ENCODE measurements at places on chromosomes 7 and 10.

DNA sequence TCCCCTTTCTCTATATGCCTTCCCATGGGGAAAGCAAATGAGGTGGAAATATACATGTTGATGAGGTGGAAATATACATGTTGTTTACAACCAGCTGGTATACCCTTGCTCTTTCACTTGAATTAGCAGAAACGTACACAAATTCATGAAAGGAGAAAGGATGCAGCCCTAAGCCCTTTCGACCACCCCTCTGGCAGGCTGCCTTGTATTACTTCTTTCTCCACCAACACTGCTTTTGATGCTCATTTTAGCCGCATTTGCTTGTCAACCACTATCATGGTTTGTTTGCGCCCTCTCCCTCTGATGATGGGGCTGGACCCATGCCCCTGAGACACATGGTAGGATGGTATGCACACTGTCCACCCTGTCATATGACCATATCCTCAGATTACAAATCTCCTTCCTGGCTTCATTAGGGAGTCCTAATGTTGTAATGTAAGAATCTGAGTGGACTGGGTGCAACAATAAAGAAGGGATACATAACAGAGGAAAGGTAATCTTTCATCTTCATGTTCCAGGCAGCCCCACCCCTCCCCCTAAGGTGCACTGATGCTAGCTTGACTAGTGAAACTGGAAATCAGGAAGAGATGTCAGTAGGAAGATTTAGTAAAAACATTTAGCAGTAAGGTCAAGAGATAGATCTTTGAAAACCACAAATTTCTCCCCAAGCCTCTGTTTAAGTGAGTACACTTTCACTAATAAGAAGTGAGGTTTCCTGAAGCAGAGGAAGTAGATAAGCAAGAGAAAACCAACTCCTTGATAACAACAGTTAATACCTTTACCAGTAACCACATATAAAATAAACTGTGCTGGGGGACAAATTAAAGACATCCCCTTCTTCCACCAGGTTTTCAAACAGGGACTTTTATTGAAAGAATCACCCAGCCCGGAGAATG, 536.8 kb upstream of the NRP1 start:
- no peak for DNase-seq

- DNase-seq, result no peak
Measured at GRCh38 chr7:151322906-151323305, 18.7 kb upstream of the NUB1 start.

- DNase-seq, result no peak
Measured at GRCh38 chr10:75245354-75246250, 9.8 kb upstream of the COMTD1 start.

GRCh38 chr7:47866120-47866519, 82.1 kb downstream of the PKD1L1 start:
- no peak for DNase-seq

- DNase-seq, result no peak
Measured at GRCh38 chr10:114110174-114110972, 63.6 kb downstream of the CCDC186 start.

GRCh38 chr10:100065084-100065660, 16.5 kb downstream of the CPN1 start:
- DNase-seq, result no peak

- peak; percentile 5 for DNase-seq
Measured at GRCh38 chr7:114084002-114084471, 165.2 kb upstream of the PPP1R3A start.

- DNase-seq, result no peak
Measured at GRCh38 chr7:8592167-8592566, 158.8 kb downstream of the NXPH1 start.

DNA sequence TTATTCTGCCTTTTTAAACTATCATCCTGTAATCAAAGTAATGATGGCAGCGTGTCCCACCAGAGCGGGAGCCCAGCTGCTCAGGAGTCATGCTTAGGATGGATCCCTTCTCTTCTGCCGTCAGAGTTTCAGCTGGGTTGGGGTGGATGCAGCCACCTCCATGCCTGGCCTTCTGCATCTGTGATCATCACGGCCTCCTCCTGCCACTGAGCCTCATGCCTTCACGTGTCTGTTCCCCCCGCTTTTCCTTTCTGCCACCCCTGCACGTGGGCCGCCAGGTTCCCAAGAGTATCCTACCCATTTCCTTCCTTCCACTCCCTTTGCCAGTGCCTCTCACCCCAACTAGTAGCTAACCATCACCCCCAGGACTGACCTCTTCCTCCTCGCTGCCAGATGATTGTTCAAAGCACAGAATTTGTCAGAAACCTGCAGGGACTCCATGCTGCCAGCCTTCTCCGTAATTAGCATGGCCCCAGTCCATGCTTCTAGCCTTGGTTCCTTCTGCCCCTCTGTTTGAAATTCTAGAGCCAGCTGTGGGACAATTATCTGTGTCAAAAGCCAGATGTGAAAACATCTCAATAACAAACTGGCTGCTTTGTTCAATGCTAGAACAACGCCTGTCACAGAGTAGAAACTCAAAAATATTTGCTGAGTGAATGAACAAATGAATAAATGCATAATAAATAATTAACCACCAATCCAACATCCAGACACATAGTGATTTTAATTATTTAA, 151.7 kb downstream of the EGFR start:
- no peak for DNase-seq

DNA sequence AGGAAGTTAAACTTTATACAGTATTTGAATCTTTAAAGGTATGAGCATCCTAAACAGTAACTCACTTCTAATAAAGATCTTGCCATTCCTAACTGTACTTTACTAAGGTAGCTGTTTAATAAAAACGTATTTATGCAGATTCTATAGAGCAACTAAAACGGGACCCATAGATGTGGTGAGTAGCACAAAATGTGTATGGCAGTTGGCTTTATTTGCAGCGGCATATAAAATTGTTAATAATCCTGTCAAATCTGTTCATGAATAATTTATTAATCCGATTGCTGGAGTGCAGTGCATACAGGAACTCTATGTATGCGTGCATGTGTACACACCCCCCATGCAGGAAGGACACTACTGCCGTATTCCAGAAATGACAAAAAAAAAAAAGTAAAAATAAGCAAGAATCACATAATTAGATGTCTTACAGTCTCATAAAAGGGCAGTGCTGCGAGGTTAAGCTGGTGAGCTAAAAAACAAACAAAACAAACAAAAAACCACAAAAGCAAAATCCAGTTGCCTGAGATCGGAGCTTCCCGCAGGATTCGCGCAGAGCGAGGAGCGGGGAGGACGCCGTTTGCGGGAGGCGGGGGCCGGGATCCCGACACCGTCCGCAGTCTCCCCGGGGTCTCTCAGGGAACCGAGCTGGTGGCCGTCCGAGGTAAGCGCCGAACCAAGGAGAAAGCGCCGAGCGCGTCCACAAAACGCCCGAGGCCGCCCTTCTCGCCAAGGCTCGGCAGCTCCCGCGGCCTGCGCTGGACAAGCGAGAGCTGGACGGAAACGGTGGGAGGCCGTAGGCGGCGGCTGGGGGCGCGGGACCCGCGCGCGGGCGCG, 518 bp upstream of the COMMD3 start:
- DNase-seq, result no peak

DNA sequence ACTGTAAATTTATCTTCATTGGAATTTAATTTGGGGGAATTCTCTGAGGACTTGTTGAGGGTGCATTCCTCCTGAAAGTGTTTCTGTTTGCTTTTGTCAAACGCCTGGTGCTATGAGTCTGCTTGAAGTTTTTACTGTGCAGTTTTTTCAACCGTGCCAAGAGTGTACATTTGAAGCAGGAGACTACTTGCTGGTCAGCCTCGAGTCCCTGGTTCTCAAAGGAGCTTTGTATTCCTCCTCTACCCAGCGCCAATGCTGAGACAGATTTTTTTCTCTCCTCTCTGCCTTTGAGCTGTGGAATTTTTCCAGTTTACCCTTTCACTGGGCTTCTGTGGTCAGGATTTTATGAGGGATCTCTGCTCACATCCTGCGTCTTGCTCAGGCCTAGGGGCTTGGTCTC, 62.1 kb downstream of the NPY start:
- DNase-seq, result no peak

GRCh38 chr10:124831116-124831515, 29.5 kb downstream of the ABRAXAS2 start:
- no peak for DNase-seq

DNA sequence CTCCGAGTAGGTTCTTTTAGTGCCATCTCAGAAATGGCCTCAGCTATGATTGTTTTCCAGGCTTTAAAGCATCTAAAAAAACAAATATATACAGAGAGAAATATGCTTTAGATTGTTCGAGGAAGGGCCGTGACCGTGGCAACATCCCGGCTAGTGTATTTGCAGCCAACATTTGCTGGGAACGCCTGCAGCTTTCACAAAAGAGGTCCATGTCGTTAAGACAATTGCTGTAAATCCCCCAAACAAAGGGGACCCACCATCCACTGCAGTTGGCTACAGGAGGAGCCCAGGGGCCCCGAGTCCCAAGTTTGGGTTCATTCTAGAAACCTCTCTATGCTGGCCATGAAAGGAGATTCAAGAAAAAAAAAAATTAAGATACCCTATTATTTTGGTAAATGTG, 152.8 kb upstream of the TCF7L2 start:
- DNase-seq, result no peak

- DNase-seq, result no peak
Measured at GRCh38 chr7:90692947-90693346, 96.8 kb downstream of the CDK14 start.

- DNase-seq, result no peak
Measured at GRCh38 chr7:69553190-69553589, 45.1 kb upstream of the AUTS2 start.

DNA sequence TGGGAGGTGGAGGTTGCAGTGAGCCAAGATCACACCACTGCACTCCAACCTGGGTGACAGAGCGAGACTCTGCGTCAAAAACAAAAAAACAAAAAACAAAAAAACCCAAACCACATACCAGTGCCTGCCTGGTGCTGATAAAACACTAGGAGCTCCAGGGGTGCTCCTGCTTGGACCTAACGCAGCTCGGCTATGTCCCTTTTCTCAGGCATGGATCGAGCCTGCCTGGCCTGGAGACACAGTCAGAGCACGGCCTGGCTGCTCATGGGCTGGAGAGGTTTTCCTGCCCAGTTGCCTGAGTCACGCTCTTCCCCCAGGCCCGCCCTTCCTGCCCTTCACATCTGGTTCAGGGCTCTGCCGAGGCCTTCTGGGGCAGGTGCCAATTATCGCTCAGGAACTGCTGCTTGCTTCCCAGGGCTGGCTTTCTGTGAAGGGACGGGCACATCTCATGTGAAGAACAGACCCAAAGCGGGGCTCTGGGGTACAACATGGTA, 12.6 kb upstream of the NPFFR1 start:
- DNase-seq, result no peak

DNA sequence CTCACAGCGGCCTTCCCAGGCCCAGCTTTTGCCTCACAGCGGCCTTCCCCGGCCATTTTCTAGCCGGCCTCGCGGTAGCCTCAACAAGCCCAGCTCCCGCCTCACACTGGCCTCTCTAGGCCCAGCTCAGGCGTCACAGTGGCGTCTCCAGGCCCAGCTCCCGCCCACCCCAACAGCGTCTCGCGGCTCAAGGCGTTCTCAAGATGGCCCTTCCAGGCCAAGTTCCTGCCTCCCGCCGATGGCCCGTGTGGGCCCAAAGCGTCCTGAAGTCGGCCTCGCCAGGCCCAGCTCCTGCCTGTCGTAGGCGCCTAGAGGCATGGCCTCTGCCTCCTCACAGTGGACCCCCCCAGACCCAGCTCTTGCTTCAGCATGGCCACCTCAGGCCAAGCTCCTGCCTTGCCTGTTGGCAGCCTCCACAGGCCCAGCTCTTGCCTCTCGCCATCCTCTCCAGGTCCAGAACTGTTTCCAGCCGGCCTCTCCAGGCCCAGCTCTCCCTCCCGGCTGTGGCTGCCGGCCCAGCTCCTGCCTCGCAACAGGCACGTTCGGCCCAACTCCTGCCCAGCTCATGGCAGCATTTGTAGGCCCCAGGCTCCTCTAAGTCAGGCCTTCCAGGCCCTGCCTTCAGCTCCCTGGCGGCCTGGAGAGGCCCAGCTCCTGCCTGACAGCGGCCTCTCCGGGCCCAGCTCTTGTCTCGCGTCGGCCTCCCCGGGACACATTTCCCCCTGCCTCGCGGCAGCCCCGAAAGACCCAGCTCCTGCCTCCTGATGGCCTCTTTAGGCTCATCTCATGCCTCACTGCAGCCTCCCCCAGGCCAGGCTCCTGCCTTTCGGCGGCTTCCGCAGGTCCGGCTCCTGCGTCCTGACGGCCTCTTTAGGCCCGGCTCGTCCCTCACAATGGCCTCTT, 18.8 kb upstream of the TMEM248 start:
- DNase-seq, result no peak

- DNase-seq, result no peak
Measured at GRCh38 chr10:132449051-132449810, 52.2 kb downstream of the PWWP2B start.

- DNase-seq, result no peak
Measured at GRCh38 chr7:135386181-135386580, 123.7 kb downstream of the CNOT4 start.

DNA sequence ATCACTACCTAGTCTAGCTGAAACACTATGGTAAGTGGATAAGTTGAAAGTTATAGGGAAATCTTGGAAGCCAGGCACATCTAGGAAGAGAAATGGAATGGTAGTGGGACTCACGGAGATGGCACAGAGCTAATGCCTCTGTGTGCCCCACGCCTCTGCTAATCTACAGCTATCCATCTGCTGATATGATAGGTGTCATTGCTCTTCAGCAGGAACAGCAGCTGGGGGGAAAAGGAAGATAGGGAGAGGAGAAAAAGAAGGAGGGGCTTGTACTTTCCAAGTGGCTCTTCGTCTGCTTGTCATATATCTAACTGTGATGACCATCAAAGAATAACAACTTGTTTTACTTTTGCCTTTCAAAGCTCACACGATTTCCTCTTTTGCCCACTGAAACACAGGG, 1199.1 kb upstream of the SORCS1 start:
- no peak for DNase-seq

GRCh38 chr10:15196021-15196834, 27.7 kb upstream of the NMT2 start:
- DNase-seq, result no peak

- DNase-seq, result no peak
Measured at GRCh38 chr10:78312197-78313047, 278.8 kb downstream of the RPS24 start.

DNA sequence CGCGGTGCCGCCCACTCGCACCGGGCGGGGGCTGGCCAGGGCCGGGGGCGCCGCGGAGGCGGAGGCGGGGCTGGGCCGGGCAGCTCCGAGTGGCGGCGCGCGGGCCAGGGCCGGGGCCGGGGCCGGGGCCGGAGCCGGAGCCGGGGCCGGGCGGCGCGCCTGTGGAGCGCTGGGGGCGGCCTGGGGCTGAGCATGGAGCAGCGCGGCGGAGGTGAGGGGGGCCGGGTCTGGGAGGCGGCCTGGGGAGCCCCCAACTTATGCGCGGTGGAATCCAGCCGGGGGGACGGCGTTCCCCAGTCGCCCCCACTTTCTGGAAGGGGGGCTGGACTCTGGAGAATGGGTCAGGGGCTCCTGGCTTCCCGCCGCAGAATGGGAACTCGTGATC, at the start of gene LZTS2:
Gene LZTS2 (plus strand): TSS at position 67 of the 385 bp plus-strand sequence. CDS start 2,731 bp downstream, outside the sequence.
- DNase-seq, result no peak

Measured in neuronal stem cell (in vitro differentiated cells).